SJSA1 (cell line): ENCODE measurements at places on chromosomes 12 and 14. TPM values are rescaled to one million over a fixed set of nuclear protein-coding genes. Genes with fewer than 3 reads are reported as not detected.

The PMEL gene
- 0.34 TPM in 1 of 2 replicates, not detected in the other for total RNA-seq

The B4GALNT3 gene
- total RNA-seq = not detected in 2 replicates

The DNAAF2 gene
- 10.8 and 12.7 TPM in 2 replicates for total RNA-seq

The ALG10B gene
- 1.5 and 2.9 TPM in 2 replicates for total RNA-seq

The CCER1 gene
- total RNA-seq = not detected in 2 replicates

The SARNP gene
- total RNA-seq = 124 and 208 TPM in 2 replicates

DNA sequence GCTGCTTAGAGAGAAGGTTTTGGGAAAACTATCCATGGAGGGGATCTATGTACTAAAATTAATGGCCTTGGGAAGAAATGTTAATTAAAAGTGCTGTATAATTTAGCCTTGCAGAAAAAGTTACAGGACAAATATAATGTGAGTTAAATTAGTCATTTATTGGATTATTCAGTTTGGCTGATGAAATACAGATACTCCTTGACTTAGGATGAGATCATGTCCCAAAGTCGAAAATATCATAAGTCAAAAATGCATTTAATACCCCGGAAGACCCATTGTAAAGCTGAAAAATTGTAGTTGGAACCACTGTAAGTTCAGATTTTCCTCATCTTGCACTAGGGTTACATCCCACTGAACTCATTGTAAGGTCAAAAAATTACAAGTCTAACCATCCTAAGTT lies 9.7 kb downstream of the RTRAF start:
- no peak for DNase-seq

DNA sequence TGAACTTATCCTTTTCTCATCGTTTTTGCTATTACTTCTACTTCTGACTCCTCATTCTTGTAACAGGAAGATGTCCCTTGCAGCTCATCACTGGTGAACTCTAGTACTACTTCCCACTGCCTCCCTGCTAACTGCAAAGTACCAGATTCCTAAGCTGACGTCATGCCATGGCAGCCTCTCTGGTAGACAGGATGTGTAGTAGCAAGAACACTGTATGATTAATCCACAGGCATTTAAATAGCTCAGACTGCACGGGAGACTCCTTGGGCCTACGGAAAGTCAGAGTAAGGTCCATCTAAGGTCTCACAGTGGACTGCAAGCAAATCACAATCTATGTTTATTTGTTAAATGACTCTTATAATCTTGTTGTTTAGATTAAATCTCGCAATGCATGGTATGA lies 43.5 kb downstream of the DNAI7 start:
- peak; percentile 95 for DNase-seq

DNA sequence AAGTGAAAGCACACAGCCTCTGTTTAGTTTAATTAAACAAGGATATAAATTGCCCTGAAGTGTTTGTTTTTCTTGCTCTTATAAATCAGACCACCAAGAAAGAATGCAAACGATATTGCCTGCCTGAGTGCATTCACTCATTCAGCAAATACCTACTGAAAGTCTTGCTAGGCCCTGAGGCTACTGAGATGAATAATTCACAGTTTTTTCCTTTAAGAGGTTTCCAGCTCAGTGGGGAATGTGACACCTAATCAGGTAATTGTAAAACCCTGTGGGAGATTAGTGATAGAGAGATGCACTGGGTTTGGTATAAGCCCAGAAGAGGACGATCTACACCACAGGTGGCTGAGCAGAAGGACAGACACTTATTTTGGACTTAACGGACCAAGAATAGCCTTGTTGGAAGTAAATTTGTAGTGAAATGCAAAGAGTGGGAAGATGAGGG lies 151.4 kb downstream of the SLC35F4 start:
- DNase-seq = peak; percentile 1

DNA sequence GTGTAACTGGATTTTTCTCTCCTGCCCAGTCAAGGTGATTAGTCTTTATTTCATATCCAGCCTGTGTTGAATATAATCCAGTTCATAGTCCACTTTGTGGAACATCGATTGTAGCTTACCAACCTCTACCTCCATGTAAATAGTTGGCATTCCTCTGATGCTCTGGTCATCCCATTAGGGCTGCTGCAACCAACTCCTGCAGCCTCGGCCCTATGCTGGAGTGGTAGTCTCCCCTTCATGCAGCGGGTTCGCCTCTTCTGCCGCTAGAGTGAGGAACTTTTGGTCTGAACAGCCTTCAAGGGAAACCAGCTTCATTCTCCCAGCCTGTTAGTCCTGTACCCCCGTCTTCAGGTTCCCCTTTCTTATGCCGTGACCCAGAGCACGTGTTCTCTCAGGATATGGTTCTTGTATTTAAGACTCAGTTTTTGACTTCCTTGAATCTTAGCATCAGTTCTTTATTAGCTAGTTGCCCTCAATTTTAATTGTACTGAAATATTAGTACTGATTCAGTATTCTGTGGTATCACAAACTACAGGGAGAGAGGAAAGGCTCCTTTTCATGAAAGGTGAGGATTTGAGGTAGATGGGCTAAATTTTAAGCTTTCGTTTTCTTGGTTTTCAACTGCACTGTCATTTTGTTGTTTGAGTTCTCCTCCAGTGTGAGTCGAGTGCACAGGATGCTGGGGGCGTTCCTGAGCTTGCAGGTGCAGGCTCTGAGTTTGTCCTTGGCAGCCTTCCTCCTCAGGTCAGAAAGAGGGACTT lies 33.2 kb downstream of the ZNF664 start:
- no peak for DNase-seq

DNA sequence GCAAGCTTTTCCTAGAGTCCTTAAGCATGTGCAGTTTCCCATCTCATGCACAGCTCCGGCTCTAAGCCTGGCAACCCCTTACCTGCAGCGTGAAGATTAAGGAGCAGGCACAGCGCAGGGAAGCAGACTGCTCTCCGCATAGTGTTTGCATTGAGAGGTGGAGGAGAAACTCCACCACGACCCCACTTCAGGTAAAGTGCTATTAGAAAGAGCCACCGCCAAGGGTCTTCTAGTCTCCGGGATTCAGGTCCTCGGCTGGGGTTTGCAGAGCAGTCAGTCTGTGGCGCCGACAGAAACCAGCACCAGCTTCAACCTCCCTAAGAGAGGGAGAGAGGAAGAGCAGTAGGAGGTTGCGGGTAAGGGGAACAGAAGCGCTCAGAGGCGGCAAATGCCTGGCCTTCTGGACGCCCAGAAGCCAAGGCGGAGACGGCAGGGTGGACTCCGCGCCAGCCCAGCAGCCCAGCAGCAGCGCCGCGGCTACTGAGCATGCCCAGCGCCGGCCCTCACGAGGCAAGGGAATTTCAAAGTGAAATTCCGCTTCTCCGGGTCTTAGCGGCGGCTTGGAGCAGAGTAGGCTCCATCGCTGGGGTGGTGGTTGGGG lies at the start of gene PTPRR:
Gene PTPRR, minus strand, starts transcription at position 488 of the 601 bp plus-strand sequence. Its CDS starts 348 bp downstream, at position 140.
- no peak for DNase-seq

DNA sequence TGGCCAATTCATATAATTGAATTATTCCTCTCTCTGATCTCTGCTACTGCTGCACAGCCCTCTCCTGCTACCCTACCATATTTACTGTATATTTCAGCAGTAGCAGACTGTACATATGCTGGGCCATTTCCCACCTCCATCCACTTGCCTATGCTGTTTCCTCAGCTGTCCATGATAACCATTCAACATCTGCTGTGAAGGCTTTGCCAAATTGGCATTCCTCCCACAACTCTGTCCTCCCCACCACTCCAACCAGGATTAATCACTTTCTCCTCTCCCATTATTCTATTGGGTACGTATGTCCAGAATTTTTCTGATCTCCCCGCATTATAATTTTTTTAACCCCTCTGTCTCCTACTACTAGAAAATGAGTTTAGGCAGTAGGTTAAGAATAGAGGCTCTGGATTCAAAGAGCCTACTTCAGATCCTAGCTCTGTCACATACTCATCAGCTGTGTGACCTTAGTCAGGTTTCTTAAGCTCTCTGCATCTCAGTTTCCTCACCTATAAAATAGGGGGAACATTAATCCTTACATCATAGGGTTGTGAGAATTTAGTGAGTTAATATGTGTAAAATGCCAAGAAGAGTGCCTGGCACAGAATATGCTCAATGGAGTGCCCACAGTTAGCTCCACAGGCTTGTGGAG lies 123.3 kb downstream of the KICS2 start:
- DNase-seq = no peak

- DNase-seq = no peak
Observed at GRCh38 chr12:3644104-3644503, 108.8 kb downstream of the CRACR2A start.

DNA sequence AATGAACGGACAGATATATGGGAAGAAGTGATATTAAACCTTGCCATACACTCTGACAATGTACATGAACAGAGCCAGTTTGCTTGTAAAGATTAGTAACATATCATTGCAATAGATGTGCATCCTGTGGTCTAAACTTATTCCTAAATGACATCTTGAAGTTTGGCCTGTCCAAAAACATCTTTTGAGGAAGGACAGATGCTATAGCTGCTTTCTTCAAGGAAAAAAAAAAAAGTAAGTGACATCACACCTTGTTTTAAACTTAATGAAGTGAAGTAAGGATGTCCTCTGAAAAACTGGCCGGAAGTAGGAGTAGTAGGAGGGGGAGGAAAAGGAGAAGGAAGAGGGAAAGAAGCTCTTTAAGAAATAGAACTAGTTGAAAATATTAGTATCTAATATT lies 132.8 kb downstream of the RAD51B start:
- DNase-seq = no peak

DNA sequence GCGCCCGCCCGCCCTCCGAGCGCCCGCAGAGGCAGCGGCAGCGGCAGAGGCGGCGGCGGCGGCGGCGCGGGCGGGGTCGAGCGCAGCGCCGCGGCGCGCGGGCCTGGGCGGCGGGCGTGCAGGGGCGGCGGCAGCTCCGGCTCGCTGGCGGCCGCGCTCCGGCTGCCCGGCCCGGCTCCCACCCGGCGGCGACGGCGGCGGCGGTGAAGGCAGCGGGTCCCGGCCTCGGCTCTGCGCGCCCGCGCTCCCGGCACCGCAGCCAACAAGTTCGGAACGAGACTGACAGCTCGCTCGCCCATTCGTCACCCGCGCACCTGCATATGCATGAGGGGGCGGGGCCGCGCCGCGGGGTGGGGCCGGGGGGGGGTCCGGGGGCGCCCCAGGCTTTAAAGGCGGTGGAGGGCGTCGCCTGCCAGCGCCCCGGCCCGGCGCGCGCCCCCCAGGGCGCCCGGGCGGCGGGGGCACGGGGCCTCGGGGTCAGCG lies at the start of gene JAG2:
Gene JAG2, minus strand, starts transcription at position 281 of the 483 bp plus-strand sequence. CDS start 356 bp downstream, outside the sequence.
- no peak for DNase-seq

DNA sequence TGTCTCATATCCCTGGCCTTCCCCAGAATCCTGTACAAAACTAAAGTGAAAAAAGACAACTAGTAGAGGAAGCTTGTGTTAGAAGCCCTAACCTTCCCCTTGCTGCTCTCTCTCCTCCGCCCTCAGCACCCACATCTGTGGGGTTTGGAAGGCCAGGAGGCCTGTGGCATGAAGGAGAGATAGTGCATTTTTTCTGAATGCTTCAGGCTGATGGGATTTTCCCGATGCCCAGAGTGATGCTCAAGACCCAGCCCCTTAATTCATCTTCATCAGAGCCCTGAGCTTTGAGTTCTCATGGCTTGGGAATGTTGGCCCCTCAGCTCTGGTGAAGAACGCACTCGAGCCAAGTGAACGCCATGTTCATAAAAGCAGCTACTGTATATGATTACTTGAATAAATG lies 5.9 kb downstream of the FGF6 start:
- DNase-seq = peak; percentile 17

GRCh38 chr12:90299666-90300065 lies 591.0 kb upstream of the ATP2B1 start:
- no peak for DNase-seq

DNA sequence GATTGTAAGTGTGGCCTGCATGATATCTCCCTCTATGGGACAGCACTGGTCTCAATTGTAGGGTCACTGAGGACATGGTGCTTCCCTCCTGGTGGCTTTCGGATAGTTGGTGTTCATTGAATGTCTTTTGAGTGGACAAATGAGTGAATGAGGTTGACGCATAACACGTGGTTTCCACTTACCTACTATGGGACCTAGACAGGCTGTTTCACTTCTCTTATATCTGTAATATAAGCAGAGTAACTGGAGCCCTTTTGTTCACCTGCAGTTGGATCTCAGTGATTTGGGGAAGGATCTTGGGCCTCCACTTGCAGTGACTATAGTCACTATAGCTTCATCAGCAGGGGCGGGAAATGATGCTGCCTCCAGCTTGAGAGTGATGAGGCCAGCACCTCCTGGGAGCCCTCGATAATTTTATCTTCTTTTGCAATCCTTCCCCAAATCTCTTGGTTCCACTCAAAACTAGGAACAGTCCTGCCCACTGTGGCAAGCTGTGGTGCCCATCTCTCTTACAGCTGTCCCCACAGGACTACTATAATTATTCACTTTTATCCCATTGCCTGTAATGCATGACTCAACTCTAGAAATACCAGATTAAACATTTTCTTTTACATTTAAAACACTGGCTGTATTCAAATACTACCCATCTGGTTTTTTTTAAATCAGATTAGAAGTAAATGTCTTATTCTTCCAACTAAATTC lies 242.9 kb downstream of the CHST11 start:
- no peak for DNase-seq

DNA sequence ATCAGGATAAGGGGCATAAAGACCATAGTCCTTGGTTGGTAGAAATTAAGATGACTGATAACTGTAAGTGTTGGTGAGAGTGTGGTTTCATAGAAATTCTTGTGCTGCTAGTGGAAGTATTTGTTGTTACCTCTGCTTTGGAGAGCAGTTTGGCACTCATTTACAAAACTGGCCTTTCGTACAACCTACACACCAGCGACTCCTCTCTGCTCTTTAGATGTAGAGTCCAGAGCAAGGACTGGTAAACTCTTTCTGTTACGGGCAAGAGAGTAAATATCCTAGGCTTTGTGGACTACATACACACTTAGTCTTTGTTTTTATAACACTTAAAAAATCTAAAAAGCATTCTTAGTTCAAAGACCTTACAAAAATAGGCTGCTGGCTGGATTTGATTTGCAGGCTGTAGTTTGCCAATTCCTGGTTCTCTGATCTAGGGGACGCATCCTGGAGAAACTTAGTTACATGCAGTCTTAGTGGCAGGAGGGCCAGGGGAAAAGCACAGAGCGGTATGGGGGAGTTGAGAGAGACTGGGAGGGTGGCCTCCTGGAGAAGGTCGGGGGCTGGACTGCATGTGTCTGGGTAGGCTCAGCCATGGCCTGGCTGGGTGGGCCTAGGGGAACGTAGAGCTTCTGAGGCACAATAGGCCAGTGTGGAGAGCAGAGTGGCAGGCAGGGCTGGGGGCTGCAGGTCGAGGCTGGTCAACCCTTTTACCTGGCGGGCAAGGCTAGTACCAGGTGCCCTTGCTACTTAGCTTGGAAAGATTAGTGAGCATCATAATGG lies 55.3 kb upstream of the AMN start:
- DNase-seq = no peak

GRCh38 chr14:105156414-105157375 lies 11.9 kb downstream of the JAG2 start:
- DNase-seq = no peak

DNA sequence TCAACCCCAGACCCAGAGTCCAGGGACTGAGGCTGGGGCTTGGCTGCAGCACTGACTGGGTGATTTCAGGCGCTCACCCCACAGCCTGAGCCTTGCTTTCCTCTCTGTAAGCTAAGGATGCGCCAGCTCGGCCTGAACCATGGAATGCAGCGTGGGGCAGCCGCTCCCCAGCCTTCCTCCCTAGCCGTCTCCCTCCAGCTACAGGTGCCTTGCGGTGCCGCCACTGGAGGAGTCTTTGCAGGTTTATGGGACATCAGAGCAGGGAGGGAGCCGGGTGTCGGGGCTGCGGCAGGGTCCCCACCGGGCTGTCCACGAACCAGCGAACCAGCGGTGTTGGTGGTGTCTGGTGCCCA lies 19.4 kb downstream of the PPP2R5C start:
- DNase-seq = no peak

- DNase-seq = no peak
Observed at GRCh38 chr12:53781228-53781801, 29.5 kb upstream of the CISTR start.
